ENCODE measurements at places on chromosomes 1 and 21.

- no peak for DNase-seq
Observed at GRCh38 chr21:38413958-38414548, 84.2 kb downstream of the ERG start.

DNA sequence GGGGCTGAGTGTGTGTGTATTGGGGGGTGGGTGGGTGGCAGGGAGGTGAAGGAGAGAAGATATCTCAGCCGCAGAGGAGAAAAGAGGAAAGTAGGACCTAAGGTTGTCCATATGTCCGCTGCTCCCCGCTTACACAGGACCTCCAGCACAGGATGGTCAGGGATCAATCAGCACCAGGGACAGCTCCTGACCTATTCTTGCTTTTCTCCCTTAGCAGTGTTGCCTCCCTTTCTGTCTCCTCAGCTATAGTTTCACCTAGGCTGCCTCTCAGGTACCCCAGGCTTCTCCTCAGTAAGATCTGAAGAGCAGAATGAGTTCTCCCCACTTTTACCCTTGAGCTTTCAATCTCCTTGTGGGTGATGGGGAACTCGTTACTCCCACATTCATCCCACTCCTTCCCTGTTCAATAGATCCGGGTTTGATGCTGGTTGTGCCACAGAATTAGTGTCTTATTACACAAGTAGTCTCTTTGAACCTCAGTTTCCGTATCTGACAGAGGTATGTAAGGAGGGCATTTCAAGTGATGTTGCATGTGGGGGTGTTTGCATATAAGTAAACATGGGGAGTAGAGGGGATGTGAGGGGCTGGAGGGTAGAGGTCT is 1.4 kb upstream of the DPH2 start:
- DNase-seq, result no peak

- no peak for DNase-seq
Observed at GRCh38 chr1:77276941-77277340, 4.9 kb upstream of the AK5 start.

DNA sequence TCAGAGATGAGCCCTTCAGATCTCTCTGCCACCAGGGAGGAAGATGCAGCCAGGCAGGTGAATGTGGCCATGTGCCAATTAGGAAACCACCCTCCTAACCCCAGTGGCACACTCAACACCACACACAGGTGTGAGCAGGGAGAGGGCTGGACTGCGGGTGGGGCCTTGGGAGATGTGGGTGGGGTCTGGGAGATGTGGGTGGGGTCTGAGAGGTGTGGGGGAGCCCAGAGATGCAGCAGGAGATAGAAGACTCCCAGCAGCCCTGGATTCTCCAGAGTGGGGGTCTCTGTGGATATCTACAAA is 43.2 kb upstream of the COL6A1 start:
- no peak for DNase-seq

- no peak for DNase-seq
Observed at GRCh38 chr1:29981586-29982239, 741.7 kb downstream of the MATN1 start.

DNA sequence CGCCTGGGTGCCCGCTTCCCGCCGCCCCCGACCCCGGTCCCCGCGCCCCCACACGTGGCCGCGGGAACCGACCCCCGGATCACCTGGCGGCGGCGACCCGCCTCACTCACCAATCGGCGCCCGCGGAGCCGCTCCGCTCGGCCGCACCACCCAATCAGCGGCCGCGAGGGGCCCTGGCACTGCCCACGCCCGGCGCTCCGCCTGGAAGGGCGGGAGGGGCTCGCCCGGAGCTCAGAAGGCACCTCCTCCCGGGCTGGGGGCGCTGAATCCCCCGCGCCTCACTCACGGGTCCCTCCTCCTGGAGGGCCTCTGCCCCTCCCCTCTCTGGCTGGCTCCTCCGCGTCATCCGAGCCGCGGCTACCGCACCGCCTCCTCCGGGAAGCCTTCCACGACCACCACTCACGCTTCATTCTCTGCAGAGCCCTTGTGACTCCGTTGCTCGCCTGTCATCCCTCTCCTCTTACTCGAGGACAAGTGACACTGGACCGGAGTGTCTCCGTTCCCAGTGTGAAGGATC is 374 bp downstream of the SH2D5 start:
- DNase-seq, result peak; percentile 52

DNA sequence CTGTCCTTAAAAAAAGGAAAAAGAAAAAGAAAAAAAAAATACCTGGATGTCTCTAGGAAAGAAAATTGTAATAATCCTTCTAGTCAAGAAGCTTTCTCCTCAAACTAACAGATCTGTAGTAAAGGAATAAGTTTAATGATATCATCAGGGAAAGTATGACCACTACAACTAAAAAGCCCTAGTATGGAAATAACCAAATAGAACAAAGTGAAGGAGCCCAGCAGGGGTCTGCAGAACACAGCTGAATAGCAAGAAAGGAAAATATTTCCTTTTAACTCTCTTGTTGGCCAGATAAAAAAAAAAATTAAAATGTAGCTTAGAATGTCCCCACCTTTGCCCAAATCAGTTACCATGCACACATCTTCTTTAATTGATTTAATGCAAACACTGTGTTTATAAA is 43.2 kb downstream of the PRRX1 start:
- no peak for DNase-seq

DNA sequence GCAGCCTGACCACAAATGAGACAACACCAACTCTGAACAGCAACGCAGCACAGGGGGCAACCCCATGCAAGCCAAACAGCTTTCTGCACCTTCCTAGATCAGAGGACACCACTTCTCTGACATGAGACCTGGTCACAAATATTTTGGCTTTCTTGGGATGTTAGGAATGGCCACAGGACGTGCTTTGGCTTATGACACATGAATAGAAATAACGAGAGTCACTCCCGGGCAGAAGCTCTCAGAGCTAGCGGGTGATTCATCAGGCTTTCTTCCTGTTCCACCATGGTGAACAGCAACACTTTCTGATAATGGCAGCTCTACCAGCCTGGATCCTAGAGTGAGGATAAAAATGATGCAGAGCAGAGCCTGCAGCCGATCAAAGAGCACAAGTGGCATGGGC is 39.4 kb downstream of the PAFAH2 start:
- no peak for DNase-seq

DNA sequence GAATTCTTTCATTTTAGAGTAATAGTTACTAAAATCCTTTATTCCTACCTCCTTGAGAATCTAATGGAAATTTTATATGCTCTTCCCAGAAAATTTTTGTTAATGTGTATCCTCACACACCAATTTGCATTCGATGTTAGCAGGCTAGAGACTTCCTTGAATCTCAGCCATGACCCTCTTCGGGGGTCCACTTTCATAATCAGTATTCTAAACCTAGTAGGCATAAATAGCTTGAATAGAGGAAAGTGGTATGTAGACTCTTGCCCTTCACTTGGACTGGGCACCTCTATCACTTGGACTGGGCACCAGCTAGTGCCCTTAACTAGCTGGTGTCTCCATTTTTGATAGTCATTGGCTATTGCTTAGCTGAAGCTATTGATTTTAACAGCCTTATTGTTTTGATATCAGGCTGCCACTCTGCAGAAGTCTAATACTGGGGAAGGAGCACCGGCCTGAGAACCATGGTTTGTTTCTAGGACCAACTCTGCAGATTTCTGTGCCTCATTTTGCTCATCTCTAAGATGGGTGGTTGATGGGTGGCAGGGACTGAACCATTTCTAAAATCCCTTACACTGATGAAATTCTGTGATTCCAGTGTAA is 42.8 kb downstream of the MRPL39 start:
- DNase-seq, result no peak

DNA sequence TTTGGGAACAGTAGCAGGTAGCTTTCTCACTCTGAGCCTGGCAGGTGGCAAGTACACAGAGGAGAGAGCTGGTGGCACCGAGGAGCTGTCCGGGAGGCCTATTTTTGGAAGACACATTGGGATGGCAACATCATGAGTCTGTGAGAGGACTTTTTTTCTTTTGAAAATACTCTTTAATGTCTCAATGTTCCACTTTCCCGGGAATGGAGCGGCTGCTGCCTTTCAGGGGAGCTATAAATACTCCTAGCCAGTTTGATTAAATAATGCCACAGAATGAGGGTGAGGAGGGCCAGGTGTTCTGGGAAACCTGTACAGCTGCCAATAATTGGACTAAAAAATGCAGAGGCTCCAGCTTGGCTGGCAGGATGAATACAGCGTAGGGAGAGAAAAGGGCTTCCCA is 93.3 kb upstream of the COG2 start:
- DNase-seq, result no peak

- no peak for DNase-seq
Observed at GRCh38 chr1:100036718-100037655, 67.2 kb downstream of the SLC35A3 start.

GRCh38 chr1:225338545-225338944 is 89.3 kb downstream of the LBR start:
- no peak for DNase-seq

GRCh38 chr21:14548779-14549178 is 2.7 kb upstream of the SAMSN1 start:
- no peak for DNase-seq

DNA sequence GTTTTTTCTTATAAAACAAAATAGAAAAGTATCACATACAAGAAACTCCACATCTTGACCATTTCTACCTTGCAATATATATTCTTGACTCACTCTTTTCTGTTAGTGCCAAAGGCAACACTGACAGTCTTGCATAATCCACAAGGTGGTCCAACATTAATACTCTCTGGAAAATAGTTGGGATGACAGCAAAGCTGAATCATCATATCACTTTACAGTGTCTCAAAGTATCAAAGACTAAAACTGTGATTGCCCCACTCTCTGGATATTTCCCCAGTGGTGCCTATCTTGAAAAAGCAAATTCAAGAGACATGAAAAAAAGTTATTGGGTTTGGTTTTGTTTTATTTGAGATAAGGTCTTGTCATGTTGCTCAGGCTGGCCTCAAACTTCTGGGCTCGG is 14.6 kb upstream of the TGFBR3 start:
- DNase-seq, result no peak

DNA sequence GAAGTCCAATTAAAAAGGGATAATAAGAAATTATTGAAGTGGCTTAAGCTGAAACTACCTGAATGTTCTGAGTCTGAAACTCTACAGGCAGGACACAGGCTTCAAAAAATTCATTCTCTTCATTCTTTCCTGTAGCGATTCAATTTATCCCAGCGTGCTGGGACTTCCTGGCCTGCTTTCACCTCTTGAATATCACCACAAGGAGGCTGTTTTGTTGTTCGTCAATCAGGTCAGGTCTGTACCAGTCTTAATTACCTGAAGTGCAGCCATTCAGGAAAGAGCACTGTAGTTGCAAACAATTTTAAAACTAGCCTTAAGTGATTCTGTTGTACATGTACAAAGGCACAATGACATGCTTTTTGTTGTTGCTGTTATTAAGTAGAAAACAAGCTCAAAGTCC is 38.4 kb downstream of the FYB2 start:
- no peak for DNase-seq

DNA sequence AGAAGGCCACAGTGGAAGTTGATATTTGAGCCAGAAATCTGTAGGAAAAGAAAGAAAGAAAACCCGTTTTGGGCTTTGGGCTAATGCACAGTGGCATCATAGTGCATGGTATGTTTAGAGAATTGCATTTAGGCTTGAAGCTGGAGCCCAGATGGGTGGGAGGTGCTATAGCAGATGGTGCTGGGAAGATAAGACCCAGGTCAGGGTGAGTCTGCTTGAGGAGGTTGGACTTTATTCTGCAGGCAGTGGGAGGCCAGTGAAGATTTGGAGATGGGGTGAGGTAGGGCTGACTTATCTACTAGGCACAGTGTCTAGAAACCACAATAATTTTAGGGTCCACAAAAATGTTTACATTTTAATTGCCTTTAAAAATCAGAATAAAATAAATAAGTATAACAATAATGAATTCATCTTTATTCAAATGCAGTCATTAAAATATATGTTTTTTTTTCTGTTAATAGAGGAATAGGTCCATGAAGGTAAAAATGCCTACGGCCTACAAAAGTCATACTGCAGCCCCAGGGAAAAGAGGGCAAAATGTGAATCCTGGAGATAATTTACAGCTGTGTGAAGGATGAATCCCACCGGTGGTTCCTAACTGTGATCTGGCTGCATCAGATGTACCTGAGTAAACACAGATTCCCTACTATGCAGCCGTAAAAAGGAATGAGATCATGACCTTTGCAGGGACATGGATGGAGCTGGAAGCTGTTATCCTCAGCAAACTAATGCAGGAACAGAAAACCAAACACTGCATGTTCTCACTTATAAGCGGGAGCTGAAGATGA is 8.7 kb downstream of the DNAJC6 start:
- DNase-seq, result no peak

- DNase-seq, result peak; percentile 44
Observed at GRCh38 chr1:224182057-224182865, 779 bp upstream of the DEGS1 start.

DNA sequence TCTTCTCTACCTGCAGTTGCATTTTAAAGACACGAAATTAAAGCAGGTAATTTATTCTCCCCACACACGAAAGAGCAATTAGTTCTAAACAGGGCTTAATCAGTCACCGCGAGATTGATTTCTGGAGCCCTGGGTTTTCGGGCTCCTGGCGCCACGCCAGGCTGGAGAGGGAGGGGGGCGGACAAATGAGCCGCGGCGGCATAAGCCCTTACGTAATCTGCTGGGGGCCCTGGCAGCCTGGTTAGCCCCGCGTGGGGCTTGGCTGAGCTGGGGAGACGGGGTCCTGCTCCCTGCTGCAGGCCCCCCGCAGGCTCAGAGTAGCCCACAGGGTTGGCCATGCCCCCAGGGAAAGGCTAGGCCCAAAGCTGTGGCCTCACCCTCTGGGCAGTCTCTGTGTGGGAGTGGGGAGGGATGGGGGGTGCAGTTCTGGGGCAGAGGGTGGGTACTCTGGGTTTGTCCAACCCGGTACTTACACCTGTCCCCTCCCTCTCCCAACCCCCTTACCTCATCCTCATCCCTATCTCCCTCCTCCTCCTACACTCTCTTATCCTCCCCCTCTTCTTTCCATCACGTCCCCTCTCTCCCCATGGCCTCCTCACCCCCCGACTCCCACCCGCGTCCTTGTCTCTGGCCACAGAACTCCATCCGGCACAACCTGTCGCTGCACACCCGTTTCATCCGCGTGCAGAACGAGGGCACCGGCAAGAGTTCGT is 19.9 kb downstream of the FOXO6 start:
- DNase-seq, result peak; percentile 28

- DNase-seq, result no peak
Observed at GRCh38 chr1:25794325-25794724, 5.7 kb upstream of the SELENON start.

DNA sequence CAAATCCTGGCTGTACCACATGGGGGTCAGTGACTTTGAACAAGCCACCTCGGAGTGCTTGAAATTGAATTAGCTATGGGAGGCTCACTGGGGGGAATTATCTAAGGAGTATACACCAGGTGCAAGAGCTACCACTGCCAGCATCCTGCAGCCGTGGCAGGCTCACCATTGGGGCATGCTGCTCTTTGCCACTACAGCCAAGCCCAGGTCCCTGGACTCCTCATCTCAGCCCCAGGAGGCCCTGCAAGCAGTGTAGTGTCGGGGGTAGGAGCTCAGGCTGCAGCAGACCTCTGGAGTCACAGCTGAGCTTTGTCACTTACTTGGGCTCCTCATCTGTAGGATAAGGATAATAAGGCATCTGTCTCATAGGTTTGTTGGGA is 35.3 kb downstream of the ACOT11 start:
- DNase-seq, result no peak

Data from CD4-positive, alpha-beta T cell treated with Interferon gamma for 1 hour (primary cell).